Activated CD4-positive, alpha-beta T cell treated with anti-CD3 and anti-CD28 coated beads for 48 hours (primary cell): ENCODE measurements at places on chromosomes 2 and 18.

GRCh38 chr2:65027616-65028244, 28.5 kb upstream of the CEP68 start:
- no peak for DNase-seq

DNA sequence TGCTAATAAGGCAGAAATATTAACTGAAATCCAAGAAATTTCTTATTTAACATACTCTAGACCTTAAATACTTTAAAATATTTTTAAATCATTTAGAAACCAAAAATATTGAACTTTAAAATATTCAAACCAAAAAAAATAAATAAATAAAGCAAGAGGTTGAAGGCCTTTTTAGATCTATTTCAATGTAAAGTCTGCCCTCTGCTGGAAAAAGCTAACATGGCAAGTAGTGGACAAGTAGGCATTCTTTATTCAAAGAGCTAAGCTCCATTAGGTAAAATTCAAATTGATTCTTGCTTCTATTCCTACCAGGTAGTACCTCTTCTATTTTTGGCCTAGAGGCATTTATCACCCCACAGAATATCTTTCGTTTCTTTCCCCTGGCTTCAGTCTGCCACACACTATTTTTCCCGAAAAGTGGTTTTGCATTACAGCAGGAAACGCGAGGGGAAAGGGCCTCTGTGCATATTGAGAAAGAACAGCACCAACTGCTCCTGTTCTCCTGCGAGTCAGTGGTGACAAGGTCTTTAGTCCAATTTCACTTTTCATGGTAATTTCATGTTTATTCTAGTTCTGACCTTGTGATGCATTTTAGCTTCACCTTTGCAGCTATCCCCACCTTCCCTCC, 20.4 kb downstream of the IFIH1 start:
- peak; percentile 67 for DNase-seq

DNA sequence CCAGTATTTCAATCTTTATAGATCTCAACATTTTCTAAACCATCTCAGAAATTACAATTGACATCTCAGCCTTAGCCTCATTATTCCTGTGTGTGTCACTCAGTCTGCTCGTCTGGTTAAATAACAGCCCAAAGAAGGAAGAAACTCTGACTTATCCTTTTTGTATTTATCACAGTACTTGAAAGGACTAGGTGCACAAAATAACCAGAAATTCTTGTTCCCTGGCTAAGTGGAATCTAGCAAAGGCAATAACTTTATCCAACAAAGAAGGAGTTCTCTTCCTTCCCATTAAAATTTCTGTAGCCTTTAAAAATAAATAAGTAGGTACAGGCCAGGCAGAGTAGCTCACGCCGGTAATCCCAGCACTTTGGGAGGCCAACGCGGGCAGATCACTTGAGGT, 139.9 kb upstream of the PID1 start:
- DNase-seq = no peak

- no peak for DNase-seq
Observed at GRCh38 chr2:72367530-72368225, 220.0 kb upstream of the CYP26B1 start.

- no peak for DNase-seq
Observed at GRCh38 chr2:212901604-212902275, 249.7 kb downstream of the IKZF2 start.

- no peak for DNase-seq
Observed at GRCh38 chr2:74373221-74373676, 6.9 kb downstream of the DCTN1 start.

GRCh38 chr2:58376592-58376991, 135.5 kb upstream of the FANCL start:
- no peak for DNase-seq

DNA sequence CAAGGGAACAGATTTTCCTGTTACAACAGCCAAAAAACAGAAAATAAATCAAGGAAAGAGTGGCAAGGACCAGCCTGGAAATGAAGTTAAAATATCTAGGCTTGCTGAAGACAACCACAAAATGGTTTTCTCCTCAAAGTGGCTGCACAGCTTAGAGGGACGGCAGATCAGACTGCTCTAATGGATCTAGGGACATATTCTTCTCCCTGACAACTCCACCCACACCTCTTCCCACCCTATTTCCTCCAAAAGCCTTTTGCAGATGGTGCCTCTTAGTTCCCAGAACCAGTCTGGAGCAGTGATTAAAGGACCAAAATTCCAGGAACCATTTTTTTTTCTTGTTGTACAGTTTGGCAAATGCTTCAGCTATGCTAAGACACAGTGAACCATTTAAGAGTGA, 220.2 kb upstream of the SIX2 start:
- no peak for DNase-seq

GRCh38 chr18:8609659-8610458, 622 bp downstream of the RAB12 start:
- DNase-seq = peak; percentile 32

GRCh38 chr2:109554758-109555157, 59.0 kb downstream of the SEPTIN10 start:
- no peak for DNase-seq
